Forelimb muscle (tissue), 1 donor: ENCODE measurements at places on chromosomes 2 and 18.

DNA sequence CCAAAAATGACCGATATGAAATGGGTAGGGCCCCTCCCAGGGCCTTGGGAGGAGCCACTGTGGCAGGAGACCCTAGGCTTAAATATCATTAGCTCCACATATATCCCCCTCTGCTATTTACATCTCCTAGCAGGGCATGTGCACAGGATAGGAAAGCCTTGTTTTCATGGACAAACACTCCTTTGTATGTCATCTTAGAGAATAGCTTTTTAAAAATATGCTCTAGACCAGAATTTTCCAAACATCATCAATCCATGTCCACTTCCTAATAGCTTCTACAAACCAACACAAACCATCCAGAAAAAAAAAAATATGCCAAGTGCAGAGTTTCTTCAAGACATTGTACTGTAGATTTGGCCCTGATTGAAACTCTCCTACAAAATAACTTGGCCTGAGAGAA, 10.8 kb downstream of the DAPL1 start:
- no peak for DNase-seq

DNA sequence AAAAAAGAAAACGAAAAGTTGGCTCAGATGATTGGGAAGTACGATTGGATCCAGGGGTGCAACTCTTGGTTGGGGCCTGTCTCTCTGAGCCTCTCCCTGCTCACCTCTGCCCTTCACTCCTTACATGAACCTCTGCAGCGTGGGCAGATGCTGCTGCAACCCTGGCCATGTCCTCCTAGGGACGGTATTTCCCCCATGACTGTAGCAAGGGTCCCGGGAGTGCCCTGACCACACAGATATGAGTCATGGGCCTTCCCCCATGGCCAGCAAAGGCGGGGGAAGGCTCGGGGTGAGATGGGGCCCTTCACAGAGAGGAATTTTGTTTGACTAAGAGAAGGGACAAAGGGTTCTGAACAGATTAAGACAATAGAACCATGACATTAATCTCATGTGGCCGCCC, 129.0 kb downstream of the NCK2 start:
- DNase-seq: no peak

GRCh38 chr2:233362742-233363141, 8.4 kb downstream of the DGKD start:
- no peak for DNase-seq

DNA sequence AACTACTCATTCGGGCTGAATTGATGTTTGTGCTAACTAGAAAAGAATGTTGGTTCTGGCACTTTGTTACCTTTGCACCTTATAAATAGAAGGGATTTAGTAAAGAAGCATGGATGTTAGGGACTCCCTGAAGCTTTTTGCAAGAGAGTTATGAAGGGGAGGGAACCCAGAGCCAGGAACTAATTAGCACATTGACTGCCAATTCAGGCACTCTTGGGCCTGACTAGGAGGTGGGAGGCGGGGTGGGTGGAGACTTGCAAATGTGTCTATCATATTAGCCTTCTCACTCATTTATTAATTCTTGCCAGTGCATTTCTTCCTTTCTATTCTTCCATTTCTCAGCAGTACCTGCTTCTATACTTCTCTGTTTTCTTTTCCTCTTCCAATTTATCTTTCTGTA, 1022.4 kb downstream of the TMEM182 start:
- no peak for DNase-seq
